ENCODE measurements at places on chromosomes 2 and 18.

- DNase-seq = no peak
Measured at GRCh38 chr2:16553226-16553625, 112.4 kb downstream of the CYRIA start.

GRCh38 chr2:1672738-1673137, 71.6 kb downstream of the PXDN start:
- no peak for DNase-seq

DNA sequence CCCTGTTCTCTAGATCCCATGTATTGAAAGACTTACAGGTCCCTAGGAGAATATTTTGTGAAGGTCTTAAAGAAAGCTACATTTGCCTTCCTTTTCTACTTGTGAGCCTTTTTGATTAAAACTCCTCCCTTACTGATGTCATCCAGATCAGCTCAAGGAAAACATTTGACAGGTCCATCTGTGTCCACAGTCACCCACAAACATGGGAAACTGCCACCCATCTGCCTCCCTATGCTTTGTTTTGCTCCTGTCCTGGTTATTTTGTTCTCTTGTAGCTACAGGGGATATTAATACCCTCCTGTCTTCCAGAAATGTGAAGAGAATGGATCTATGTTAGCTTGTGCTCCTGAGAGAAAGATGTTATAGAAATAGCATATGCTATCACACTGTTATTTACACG, 203.6 kb upstream of the GALNT5 start:
- DNase-seq = no peak

DNA sequence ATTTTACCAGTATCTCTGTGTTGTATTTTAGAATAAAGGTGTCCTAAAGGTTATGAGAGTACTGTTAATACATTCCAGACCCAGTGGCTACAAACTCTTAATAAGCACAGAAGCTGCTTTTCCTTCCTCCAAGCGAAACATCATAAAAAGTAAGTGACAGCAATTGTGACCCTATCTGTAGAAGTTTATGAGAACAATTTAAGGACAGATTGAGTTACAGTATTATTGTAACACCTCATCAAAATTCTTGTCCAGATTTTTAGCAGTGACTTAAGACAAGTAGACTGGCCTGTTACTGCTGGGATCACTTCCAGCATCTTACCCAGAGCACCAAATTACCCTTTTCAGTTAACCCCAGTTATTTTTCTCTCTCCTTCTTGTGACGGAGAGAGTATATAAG, 154.6 kb downstream of the ERBB4 start:
- no peak for DNase-seq

DNA sequence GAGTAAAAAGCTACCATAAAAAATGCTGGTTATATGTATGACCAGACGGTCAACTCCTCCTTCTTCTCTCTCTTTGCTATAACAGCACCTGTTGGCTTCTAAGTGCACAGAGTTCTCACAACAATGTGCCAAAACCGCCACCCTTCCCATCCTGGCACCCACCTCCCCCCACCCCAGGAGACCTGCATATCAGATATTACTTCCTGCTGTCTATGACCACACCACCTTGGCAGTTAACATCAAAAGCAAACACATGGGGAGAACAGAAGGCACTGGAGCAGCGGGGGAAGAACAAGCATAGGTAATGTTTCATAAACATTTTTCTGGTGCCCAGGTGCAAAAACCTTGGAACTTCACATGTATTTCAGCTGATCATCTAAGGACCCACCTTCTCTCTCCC, 15.5 kb downstream of the SPRED2 start:
- DNase-seq = no peak

GRCh38 chr2:122238006-122238559, 482.6 kb downstream of the TSN start:
- no peak for DNase-seq

GRCh38 chr2:84816426-84817026, 64.4 kb downstream of the TRABD2A start:
- DNase-seq = no peak

DNA sequence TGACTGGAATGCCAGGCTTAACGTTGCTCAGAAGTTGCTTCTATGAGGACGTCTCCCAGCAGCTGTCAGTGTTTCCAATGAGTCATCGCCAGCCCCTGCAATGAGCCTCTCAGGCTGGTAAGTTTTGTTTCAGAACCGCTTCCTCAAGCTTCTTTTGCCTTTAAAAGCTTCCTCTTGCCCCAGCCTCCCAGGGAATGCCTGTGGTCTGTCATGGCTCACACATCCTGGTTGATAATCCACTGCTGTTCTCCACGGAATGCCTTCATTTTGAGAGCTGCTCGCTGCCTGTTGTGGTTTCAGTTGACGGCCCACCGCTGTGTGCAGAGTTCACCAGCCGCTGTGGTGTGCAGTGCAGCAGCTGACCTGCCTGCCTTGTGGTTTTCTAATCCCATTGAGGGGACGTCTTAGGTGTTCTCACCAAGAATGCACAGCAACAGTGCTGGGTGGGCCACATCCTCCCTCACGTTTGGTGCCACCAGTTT, 96.4 kb downstream of the RTP5 start:
- DNase-seq = peak; percentile 74

DNA sequence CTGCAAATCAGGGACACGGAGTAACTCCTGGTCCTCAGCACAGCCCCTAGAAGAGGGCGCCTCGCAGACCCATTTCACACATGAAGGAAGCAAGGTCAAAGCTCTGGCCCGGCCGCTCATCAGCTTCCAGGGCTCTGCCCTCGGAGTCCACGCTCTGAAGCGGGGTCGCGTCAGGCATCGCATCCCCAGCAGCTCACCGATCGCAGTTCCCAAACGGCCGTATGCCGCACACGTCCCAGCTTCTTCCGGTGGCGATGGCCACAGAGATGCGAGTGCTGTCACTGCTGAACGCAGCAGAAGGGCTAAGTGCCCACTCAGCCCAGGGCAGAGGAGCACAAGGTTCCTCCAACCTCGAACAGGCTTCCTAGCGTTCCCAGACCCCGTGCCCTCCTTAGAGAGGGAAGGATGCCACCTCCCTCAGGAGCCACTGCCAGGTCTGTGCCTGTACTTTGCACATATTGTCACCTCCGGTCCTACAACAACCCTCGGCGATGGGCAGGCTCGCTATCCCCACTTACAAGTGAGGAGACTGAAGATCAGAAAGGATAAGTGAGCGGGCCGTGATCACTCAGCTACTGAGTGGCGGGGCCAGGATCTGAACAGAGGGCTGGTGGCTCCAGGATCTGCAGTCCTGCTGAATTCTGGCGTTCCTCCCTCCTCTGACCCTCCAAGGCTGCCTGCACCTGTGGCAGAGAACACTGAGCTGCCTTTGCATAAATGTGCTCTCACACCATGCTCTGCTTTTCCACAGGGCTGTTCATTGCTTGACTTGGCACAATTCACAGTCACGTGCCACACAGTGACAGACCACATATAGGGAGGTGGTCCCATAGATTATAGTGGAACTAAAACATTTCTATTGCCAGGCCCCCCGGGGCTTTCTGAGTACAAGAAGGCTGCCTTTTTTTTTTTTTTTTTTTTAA, 71.4 kb downstream of the COPS8 start:
- no peak for DNase-seq

GRCh38 chr2:71670430-71670795, 217.1 kb downstream of the DYSF start:
- no peak for DNase-seq

- no peak for DNase-seq
Measured at GRCh38 chr2:184620367-184620766, 22.0 kb downstream of the ZNF804A start.

DNA sequence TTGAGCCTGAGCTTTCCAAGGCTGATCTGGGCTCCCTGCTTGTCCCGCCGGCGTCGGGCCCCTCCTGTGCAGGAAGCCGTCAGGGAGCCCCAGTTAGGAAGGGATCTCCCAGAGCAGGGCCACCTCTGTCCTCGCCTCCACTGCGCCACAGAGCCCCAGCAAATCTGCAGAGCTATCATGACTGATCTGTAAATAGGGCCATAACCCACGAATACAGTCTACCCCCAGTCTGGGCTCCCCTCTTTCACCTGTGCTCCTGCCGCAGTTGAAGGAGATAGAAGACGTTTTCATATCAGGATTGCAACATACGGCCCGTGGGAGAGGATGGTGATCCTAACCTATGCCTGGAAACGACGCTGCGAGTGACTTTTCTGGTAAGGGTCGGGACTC, 138.7 kb downstream of the PTGR3 start:
- DNase-seq = no peak

DNA sequence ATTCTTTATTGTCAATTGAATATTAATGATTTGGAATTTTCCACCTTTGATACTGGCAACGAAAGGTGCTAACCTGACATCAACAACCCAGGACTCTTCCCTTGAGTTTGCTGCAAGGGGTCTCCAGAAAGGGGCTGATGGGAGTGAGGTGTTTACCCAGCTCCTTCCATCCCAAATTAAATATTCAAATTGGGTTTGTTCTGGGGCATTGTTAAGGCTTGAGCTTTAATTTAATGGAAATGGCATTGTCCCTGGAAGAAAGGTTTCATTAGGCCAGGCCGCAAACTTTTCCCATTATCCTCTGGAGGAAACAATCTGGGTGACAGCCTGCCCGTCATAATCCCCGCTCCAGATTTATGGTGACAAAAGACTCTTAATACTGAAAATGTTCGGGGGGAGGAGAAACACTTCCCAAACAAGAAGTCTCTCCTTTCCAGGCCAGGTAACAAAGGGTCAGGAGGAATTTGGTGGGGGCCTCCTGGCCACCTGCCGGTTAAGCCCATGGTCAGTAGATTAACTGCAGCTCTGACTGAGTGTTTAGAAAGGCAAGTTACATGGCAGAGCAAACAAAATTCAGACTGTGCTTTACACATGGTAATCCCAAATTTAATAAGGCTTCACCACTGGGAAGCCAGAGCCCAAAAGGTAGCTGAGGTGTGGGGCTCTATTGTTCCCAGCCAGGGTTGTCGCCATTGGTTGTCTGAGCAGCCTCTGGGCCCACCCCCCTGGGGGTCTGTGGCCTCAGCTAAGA, 151.4 kb upstream of the SIX3 start:
- no peak for DNase-seq

DNA sequence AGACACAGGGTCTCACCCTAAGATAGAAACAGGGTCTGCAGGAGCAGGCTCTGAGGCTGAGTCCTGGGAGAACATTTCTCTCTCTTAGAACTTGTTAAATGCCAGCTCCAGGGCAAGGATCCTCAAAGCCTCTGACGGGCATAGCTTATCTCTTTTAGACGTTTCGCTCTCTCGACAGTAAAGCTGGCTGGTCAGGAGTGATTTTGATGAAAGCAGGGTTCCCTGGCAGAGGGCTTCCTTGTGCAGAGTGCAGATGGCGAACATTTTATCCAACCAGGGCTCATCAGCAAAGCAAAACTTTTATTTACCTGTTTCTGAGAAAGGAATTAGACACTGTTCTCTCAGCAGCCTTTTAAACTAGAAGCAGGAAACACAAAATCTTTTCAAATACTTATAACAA, 350.8 kb downstream of the ALK start:
- DNase-seq = no peak

- no peak for DNase-seq
Measured at GRCh38 chr18:34704074-34704473, 6.0 kb upstream of the DTNA start.

DNA sequence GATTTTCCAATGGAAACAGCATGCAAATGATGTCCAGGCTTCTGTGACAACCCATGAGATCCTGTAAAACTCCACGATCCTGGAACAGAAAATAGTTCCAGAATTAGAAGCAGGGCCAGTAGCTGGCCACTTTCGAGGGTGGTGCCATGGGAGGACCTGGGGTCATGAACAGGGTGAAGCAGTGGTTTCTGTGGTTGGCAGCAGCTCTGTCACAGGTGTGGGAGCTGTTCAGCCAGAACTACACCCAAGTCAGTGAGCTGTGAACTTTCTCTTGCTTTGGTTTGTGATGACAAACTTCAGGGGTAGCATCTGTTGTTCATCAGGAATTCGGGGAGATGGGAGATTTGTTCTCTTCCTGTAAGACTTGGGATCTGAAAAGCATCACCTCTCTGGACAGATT, 314.4 kb upstream of the NT5C1B start:
- no peak for DNase-seq

GRCh38 chr2:127414638-127415592, 3.3 kb upstream of the PROC start:
- no peak for DNase-seq

- DNase-seq = no peak
Measured at GRCh38 chr18:75111760-75112159, 97.2 kb downstream of the PTGR3 start.

DNA sequence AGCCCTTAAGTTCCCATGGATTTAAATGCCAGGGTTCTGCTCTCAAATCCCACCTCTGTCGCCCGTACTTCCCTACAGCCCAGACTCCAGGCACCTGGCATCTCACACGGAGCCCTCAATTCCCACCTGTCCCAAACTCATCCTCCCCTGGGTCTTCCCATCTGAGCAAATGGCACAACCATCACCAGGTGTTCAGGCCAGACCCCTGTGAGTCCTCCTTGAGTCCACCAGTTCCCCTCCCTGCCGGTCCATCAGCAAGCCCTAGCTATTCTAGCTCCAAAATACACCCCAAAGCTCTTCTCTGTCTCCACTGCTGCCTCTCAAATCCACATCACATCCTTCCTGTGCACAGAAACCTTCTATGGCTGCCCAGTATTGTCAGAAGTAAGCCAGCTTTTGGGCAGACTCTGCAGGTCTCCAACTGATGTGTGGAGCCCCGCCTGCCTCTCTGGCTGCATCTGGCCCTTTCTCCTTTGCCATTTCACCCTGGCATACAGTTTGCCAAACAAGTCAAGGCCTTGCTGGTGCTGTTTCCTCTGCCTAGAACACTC, 67.7 kb downstream of the DNMT3A start:
- DNase-seq = no peak

- no peak for DNase-seq
Measured at GRCh38 chr2:29201979-29202378, 86.8 kb downstream of the CLIP4 start.

GRCh38 chr2:1414121-1414520, 858 bp downstream of the TPO start:
- no peak for DNase-seq

DNA sequence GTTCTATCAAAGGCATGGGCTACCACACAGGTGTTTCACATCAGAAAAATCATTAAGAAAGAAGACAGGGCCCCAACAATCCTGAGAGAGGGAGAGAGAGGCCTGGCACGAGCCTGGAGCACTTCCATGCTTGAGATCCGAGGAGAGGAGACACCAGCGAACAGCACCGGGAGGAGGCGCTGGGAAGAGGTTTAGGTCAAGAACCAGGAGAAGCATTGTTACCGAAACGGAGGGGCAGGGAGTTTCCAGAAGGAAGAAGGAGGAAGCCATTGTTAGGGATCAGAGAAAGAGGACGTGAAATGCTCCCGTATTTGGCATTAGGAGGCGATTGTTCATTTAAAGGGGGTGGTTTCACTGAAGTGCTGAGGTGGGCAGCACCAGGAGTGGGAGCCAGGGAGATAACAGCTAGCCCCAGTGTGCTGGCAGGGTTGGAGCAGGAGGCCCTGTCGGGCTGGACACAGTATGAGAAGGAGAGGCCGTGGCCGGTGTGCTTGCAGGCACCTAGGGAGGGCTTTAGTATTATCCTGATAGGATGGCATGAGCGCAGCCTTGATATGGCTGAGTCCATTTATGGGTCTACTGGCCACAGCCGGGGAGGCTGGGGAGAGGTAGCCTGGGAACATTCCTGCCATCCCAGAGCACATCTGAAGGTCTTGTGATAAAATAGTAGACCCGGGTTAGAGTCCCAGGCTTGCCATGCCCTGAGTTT, 244.9 kb downstream of the KLHL29 start:
- no peak for DNase-seq

- no peak for DNase-seq
Measured at GRCh38 chr2:80335411-80335810, 30.9 kb upstream of the LRRTM1 start.

Data from activated T-cell treated with anti-CD3 and anti-CD28 coated beads for 24 hours (primary cell).